ENCODE measurements at places on chromosomes 1 and 21. TPM values are rescaled to one million over a fixed set of nuclear protein-coding genes. Genes with fewer than 3 reads are reported as not detected.

Gene SLC50A1
- total RNA-seq = 60.1 TPM

- H3K36me3 ChIP-seq = no peaks in the 10 kb centered on the region
- no peak overlapping the region for H3K4me3 ChIP-seq
- peaks cover 14% of the 10 kb centered on the region for H3K4me1 ChIP-seq
- peaks cover 19% of the 10 kb centered on the region for H3K27me3 ChIP-seq
Measured at GRCh38 chr1:230633469-230633868, 8.8 kb upstream of the COG2 start.

DNA sequence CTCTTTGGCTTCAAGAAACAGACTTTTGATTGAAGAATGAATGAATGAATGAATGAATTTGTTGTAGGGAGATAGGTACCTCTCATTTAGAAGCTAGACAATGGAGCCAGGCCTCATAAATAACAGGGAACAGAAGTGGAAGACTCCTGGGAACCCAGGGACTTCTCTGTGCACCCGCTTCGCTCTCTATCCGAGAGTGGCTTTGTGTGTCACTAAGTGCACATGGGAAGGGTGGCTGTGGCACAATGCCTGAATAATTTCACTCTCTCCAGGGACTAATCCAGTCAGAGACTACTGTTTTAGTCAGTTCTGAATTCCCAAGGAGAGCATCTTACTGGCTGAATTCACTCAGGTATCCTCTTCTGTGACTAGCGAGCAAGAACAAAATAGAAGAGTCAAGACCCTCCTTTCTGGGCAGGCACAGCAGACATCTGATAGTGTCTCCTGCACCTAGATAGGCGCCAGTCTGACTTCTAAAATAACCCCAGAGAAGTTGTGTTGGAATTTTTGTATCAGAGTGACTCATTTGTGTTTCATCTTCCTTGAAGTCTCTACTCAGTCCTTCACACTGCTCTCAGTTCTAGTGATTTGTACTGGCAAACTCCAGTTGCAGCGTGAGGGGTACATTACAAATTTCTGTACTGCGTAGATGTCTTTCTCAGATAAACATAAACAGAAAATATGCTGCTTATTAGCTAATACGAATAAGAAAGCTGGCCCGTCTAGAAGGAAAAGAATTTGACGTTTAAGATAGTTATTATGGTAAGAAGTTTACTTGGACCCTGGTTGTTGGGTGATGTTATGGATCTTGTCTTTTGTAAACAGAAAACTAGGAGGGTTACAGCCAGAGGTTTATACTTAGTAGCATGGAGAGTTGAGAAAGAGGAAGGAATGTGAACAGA lies 34.0 kb downstream of the BACH1 start:
- peaks cover 24% of the 10 kb centered on the region for H3K4me1 ChIP-seq
- H3K4me3 ChIP-seq = no peak overlapping the region
- no peak overlapping the region for H3K27ac ChIP-seq
- peaks cover 15% of the 10 kb centered on the region for H3K36me3 ChIP-seq

Gene ROR1
- total RNA-seq = 0.12 TPM

DNA sequence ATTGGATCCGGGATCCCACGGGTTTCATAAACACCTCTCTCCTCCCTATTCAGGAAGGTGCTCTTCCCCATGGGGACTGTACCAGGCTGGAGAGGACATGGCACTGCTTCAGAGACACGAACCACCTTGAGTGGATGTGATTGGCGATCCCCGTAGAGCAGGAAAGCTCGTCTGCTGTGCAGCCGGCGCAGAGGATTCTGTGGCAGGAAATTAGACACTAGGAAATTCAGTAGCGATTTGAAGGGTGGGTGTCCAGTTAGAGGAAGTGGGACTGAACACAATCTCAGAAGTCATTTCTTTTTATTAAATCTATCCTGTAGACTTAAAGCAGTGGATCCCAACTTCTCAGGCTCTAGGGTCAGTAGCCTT lies 767 bp downstream of the PDIK1L start:
- DNase-seq = peak; percentile 41
- peaks cover 28% of the 10 kb centered on the region for H3K4me1 ChIP-seq
- peak overlapping the region; percentile 97 for H3K4me3 ChIP-seq
- peak overlapping the region; percentile 93 for H3K27ac ChIP-seq

GRCh38 chr1:36517011-36517771 lies 34.5 kb upstream of the CSF3R start:
- no peak overlapping the region for H3K27ac ChIP-seq
- no peaks in the 10 kb centered on the region for H3K27me3 ChIP-seq
- H3K4me3 ChIP-seq = no peak overlapping the region
- no peaks in the 10 kb centered on the region for H3K4me1 ChIP-seq

- H3K36me3 ChIP-seq = no peaks in the 10 kb centered on the region
- DNase-seq = peak; percentile 13
- peak overlapping the region; percentile 67 for H3K4me3 ChIP-seq
- H3K4me1 ChIP-seq = peaks cover 10% of the 10 kb centered on the region
- no peak overlapping the region for H3K27ac ChIP-seq
Measured at GRCh38 chr1:83692524-83693381, 306.2 kb downstream of the TTLL7 start.

DNA sequence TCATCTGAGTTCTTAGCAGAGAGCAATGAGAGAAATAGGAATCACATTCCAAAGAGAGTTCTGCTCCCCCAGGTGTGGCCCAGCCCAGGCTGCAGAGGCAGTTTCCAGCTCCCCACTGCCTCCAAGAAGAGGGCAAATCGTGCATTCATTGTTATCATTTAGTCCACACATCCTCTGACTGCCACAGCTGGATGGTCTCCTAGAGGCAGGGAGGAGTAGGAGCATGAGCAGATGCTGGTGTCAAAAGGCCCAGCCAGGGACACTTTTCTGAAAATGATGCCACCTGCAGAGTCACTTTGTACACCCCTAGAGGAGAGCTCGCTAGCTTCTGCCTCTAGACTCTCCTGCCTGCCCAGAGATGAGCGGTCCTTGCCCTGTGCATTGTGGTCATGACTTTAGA lies 33.6 kb upstream of the GNPAT start:
- H3K36me3 ChIP-seq = no peaks in the 10 kb centered on the region
- peaks cover 5% of the 10 kb centered on the region for H3K27me3 ChIP-seq
- H3K4me1 ChIP-seq = peaks cover 9% of the 10 kb centered on the region

Gene CFHR5
- total RNA-seq = not detected

DNA sequence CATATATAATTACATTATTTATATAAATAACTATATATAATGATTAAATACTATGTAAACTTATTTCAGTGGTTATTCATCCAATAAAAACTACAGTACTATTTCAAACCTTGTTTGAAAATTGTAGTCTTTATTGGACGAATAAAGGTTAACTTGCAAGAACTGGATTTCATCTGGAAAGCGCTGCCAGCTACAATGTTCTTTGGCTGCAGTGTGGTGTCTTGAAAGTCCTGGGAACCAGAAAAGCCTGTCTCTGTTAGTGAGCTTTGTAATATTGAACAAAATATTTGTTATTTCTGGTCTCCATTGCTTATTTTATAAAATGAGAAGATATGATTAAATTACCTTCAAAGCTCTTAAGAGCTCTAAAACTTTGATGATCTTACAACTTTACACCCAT lies 763.6 kb downstream of the ADGRL2 start:
- H3K27ac ChIP-seq = no peak overlapping the region
- no peaks in the 10 kb centered on the region for H3K27me3 ChIP-seq
- no peak overlapping the region for H3K4me3 ChIP-seq
- no peak for DNase-seq
- H3K36me3 ChIP-seq = no peaks in the 10 kb centered on the region
- no peaks in the 10 kb centered on the region for H3K4me1 ChIP-seq

Gene PEAR1
- total RNA-seq = not detected

DNA sequence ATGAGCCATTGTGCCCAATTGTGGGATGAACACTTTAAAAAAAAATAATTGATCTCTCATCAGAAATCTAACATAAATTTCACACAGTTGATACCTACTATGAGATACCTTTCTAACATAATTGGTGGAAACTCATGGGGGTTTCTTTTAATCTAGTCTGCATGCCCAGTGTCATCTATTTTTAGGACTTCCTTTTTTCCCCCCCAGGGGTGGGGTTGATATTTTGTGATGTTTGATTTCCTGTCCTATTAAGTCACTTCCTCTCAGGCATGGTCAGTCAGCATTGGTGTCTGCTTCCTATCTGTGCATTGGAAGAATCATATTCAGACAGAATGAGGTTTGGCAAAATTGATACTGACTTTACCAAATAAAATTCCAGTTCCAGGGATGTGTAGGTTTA lies 21.5 kb downstream of the NFYC start:
- no peak overlapping the region for H3K4me3 ChIP-seq
- no peaks in the 10 kb centered on the region for H3K27me3 ChIP-seq
- H3K4me1 ChIP-seq = peaks cover 65% of the 10 kb centered on the region
- H3K27ac ChIP-seq = peak overlapping the region; percentile 69
- no peak for DNase-seq

DNA sequence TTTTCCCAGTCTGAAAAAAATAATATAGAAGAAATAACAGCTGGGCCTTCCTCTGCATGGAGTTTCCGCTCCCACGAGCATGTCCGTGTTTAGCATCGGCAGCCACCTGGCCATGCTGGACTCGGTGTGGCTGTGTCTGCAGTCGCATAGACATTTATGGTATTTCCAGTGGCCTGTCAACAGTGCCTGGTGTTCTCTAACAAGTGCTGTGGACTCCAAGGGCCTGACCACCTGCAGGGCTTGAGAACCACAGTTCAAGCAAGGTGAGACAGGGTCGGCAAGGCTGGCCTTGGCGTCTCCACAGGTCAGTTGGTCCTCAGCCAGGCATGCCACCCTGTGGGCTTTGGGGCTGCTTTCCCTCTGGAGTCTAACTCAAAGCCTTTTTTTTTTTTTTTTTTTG lies 124.8 kb downstream of the PGBD5 start:
- H3K27ac ChIP-seq = no peak overlapping the region
- H3K36me3 ChIP-seq = no peaks in the 10 kb centered on the region
- no peak overlapping the region for H3K4me3 ChIP-seq
- H3K27me3 ChIP-seq = peaks cover 2% of the 10 kb centered on the region
- peaks cover 16% of the 10 kb centered on the region for H3K4me1 ChIP-seq
- DNase-seq = no peak

GRCh38 chr1:111878091-111878490 lies 111.4 kb downstream of the KCND3 start:
- DNase-seq = no peak
- no peak overlapping the region for H3K27ac ChIP-seq
- H3K27me3 ChIP-seq = peaks cover 26% of the 10 kb centered on the region
- no peaks in the 10 kb centered on the region for H3K36me3 ChIP-seq

GRCh38 chr1:62362926-62363325 lies 43.7 kb upstream of the KANK4 start:
- H3K27me3 ChIP-seq = no peaks in the 10 kb centered on the region
- no peak for DNase-seq
- no peak overlapping the region for H3K4me3 ChIP-seq
- H3K36me3 ChIP-seq = no peaks in the 10 kb centered on the region
- no peaks in the 10 kb centered on the region for H3K4me1 ChIP-seq

Gene RBP7
- not detected for total RNA-seq

DNA sequence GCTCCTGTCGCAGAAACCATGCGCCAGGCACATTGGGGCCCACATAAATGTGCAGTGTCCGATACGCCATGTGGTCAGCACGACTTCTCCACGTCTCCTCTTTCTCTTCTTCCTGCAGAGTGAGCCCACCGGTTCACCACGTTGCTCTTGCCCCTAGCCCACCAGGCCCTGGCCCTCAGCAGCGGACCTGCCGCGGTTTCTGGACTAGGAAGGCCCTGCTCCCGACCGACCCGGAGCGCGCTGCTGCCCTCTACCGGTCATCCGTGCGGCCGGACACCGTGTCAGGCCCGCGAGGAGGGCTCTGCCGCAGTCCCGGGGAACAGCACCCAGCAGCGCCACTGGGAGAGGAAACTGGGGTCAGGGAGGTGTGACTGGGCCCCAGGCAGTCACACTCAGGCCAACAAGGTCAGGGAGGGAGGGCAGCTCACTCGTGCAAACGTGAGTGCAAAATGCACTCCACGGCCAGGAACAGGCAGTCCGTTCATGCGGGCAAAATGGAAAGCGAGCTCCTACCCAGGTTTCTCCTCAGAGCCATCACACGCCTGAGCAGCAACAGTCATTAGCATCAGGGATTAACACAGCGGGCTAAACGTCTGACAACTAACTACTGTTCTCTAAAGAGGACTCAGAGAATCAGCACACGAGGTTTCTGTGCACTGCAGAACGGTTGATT lies 13.7 kb downstream of the TLR5 start:
- DNase-seq = peak; percentile 71
- H3K27ac ChIP-seq = no peak overlapping the region
- no peaks in the 10 kb centered on the region for H3K36me3 ChIP-seq
- H3K4me3 ChIP-seq = no peak overlapping the region
- peaks cover 10% of the 10 kb centered on the region for H3K27me3 ChIP-seq
- H3K4me1 ChIP-seq = peaks cover 13% of the 10 kb centered on the region

Gene VWA5B1
- total RNA-seq = not detected

- no peak overlapping the region for H3K4me3 ChIP-seq
- no peaks in the 10 kb centered on the region for H3K27me3 ChIP-seq
- peaks cover 40% of the 10 kb centered on the region for H3K4me1 ChIP-seq
- DNase-seq = no peak
- peaks cover 34% of the 10 kb centered on the region for H3K36me3 ChIP-seq
Measured at GRCh38 chr1:151980287-151981177, 13.1 kb downstream of the S100A10 start.

GRCh38 chr21:36916718-36917117 lies 49.8 kb downstream of the HLCS start:
- no peak overlapping the region for H3K4me3 ChIP-seq
- DNase-seq = no peak
- H3K27ac ChIP-seq = peak overlapping the region; percentile 40
- no peaks in the 10 kb centered on the region for H3K27me3 ChIP-seq
- H3K36me3 ChIP-seq = peaks cover 2% of the 10 kb centered on the region

- no peak overlapping the region for H3K4me3 ChIP-seq
- H3K27ac ChIP-seq = no peak overlapping the region
- H3K4me1 ChIP-seq = peaks cover 10% of the 10 kb centered on the region
- H3K36me3 ChIP-seq = peaks cover 17% of the 10 kb centered on the region
- DNase-seq = no peak
- H3K27me3 ChIP-seq = no peaks in the 10 kb centered on the region
Measured at GRCh38 chr1:233102341-233102740, 151.9 kb downstream of the NTPCR start.

- H3K36me3 ChIP-seq = no peaks in the 10 kb centered on the region
- no peak overlapping the region for H3K4me3 ChIP-seq
- no peak overlapping the region for H3K27ac ChIP-seq
- no peak for DNase-seq
Measured at GRCh38 chr1:38724160-38725131, 135.1 kb downstream of the RRAGC start.

GRCh38 chr1:108893141-108893530 lies 16.4 kb downstream of the GPSM2 start:
- H3K4me3 ChIP-seq = no peak overlapping the region
- no peak overlapping the region for H3K27ac ChIP-seq
- DNase-seq = no peak

DNA sequence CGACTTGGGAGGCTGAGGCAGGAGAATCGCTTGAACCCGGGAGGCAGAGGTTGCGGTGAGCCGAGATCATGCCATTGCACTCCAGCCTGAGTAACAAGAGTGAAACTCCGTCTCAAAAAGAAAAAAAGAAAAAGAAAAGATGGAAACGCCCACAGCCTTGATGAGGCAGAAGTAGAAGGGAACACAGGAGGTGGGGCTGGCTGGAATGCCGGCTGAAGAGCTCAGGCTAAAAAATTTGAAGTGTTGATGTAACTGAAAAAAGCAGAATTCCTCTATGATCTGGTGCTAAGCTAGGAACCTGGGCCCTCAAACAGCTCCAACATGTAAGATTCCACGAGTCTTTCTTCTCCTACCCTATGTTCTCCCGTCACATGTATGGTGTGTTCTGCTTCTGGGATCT lies 53.6 kb downstream of the SLC66A1 start:
- H3K4me1 ChIP-seq = peaks cover 35% of the 10 kb centered on the region
- DNase-seq = no peak
- no peak overlapping the region for H3K4me3 ChIP-seq
- H3K27me3 ChIP-seq = no peaks in the 10 kb centered on the region

All from activated CD4-positive, alpha-beta memory T cell treated with anti-CD3 and anti-CD28 coated beads for 36 hours (primary cell).